DMS79 (cell line): ENCODE measurements at places on chromosomes 6 and 20.

DNA sequence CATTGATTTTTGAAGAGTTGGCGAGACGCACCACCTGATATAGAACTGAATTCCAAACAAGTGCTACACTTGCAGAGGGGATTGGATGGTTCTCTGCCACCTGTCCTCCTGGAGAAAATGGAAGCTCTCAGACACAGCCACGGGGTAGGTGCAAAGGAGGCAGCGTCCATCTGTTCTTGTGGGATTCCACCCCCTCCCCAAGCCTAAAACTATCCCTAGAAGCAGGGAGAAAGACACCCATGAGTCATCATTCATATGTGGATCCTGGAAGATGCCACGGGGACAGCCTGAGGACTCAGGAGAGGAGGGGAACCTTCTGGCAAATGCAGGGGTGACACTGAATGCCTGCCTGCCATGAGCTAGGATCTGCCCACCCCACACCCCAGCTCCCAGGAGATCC lies 171.3 kb upstream of the CST7 start:
- no peak for DNase-seq

- no peak for DNase-seq
Observed at GRCh38 chr6:32393665-32394420, 13.1 kb downstream of the BTNL2 start.

- DNase-seq, result no peak
Observed at GRCh38 chr20:35011589-35012226, 56.0 kb downstream of the MYH7B start.

DNA sequence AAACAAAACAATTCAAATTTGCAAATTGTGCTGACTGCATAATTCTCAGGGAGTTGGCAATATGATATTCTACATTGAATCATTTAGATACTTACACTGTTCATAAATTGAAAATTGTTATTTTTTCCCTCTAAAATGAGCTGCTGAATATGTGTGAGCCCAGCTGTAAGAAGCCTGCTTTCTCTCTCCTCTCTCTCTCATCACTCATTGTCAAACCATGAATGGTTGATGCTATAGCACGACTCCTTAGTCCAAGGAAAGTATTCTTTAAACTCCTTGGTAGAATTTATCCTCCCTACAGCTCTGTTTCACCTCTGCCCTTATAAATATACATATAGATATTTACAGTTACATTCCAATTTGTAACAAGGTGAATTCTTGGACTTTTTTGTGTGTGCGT lies 116.4 kb upstream of the POU3F2 start:
- DNase-seq, result no peak

GRCh38 chr6:130314271-130314670 lies 51.5 kb upstream of the TMEM200A start:
- DNase-seq, result no peak

- DNase-seq, result peak; percentile 44
Observed at GRCh38 chr20:17969278-17969883, 563 bp downstream of the MGME1 start.

DNA sequence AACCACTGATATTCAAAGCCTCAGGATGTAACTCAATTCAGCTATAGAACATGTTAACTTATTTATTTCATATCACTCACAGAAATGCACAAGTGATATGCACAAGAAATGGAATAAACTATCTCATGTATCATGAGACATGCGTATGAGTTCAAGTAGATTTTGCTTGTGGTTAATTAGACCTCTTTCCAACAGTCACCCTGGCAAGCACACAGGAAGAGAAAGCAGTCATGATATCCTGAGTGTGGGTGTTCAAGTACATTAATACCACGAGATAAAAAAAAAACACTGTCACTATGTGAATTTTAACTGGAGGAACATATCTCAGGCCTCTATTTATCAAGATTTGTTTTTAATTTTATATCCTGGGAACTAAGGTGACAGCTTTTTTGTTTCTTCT lies 64.2 kb downstream of the LAMP5 start:
- DNase-seq, result no peak

GRCh38 chr20:17541596-17541995 lies 10.4 kb upstream of the BFSP1 start:
- DNase-seq, result no peak

DNA sequence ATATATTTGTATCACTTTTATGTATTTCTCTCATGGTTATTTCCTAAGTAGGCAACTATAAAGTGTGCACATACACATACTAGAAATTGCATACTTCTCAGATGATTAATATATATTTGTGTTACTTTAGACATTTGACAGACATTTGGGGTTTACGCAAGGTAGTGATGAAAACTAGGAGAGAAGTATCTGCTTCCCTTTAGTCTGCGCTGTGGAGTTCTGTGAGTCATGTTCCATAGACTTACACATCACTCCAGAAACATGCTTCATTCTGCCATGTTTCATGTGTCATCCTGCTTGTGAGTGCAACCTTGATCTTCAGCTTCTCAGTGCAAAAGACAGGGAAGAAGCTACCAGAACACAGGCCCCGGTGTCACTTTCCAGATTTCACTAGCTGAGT lies 200.7 kb upstream of the BMP2 start:
- DNase-seq, result no peak

GRCh38 chr6:105382496-105382895 lies 20.4 kb downstream of the PREP start:
- no peak for DNase-seq

DNA sequence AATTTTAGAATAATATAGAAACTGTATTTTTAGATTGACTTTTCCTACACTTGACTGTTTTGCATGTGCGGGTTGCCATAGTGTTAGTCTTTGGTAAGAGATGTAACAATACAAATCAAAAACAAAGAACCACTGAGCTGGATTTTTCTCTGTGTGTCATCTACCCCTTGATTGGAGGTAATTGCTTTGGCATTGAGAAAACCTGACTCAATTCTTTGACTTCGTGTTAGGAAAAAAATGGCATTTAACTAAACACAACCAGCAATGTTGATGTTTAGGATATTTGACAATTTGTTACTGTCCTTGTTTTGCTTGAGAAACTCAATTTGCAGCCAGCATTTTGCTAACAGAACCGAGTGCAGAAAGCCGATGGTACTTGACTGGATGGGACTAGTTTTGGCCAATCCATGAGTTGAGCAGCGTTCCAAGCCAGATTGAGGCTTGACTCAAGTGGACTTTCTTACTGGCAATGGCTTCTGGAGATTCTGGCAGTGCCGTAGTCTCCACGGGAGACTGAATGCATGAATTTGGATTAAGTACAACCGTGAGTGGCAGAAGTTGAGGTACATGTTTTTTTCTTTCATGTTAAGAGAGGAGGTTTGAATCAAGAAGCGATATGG lies 17.1 kb downstream of the TPBG start:
- no peak for DNase-seq
